NCI-H1417 treated with DMSO at 0.1 percent for 48 hours (cell line): ENCODE measurements at places on chromosomes 6 and 20.

DNA sequence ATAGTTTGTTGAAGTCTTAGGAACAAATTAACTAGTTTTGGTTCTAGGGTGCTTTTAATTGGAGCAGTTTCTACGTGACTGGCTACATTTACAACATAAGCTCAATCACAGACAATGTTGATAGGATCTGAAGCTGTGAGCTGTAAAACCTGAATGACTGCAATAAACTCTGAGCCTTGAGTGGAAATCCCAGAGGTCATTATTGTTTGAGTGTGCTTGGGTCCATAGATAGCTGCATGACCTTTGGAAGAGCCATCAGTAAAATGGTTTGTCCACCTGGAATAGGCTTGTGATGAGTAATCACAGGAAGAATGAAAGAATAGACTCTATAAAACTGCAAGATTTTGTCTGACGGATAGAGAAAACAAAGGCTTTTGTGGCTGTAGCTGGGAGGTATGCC, 26.7 kb downstream of the HLA-DRB1 start:
- DNase-seq, result no peak

DNA sequence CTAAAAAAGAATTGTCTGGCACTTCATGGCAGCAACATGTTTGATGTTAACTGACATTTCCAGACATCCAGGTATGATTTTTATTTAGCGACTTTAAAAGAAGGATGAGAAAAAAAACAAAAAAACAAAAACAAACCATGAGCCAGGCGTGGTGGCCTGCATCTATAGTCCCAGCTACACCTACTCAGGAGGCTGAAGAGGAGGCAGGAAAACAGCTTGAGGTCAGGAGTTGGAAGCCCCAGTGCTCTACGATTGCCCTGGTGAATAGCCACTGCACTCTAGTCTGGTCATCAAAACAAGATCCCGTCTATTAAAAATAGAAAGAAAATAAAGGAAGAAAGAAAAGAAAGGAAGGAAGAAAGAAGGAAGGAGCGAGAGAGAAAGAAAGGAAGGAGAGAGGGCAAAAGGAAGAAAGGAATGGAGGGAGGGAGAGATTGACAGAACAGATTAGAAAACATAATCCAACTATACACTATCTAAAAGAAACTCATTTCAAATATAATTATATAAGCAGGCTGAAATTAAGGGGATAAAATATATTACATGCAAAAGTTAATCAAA, 141.6 kb downstream of the TRIM27 start:
- DNase-seq, result no peak

DNA sequence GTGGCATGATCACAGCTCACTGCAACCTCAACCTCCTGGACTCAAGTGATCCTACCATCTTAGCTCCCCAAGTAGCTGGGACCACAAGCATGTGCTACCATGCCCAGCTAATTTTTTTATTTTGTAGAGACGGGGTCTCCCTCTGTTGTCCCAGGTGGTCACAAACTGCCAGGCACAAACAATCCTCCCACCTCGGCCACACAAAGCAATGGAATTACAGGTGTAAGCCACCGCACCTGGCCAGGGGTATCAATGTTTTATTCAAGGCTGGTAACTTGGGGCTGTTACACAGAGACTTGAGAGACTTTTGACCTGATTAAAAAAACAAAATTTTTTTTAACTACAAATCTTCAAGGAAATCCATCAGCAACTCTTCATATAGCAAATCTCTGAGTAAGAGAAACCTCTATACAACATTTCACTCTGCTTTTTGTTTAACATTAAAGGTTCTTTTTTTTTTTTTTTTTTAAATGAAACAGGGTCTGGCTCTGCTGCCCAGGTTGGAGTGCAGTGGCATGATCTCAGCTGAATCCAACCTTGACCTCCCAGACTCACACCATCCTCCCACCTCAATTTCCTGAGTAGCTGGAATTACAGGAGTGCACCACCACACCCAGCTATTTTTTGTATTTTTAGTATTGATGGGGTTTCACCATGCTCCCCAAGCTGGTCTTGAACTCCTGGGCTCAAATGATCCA, 5.9 kb downstream of the EIF2S2 start:
- no peak for DNase-seq

- DNase-seq, result no peak
Observed at GRCh38 chr6:143063631-143064030, 2.9 kb downstream of the AIG1 start.

DNA sequence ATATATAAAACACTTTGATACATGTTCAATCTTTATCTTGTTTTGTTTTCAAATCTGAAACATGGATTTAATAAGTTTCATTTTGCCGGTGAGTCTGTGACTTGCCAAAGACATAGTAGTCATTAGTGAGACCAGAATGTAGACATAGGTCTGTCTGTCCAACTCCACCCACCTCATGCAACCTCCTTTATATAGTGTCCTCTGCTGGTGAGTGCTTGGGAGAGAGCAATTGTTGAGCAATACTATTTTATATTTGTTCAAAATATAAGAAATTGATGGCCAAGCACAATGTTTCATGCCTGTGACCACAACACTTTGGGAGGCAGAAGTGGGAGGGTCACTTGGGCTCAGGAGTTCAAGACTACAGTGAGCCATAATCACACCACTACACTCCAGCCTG, 10.8 kb upstream of the LY86 start:
- no peak for DNase-seq

GRCh38 chr6:14436592-14437132, 319.1 kb downstream of the CD83 start:
- DNase-seq, result no peak

DNA sequence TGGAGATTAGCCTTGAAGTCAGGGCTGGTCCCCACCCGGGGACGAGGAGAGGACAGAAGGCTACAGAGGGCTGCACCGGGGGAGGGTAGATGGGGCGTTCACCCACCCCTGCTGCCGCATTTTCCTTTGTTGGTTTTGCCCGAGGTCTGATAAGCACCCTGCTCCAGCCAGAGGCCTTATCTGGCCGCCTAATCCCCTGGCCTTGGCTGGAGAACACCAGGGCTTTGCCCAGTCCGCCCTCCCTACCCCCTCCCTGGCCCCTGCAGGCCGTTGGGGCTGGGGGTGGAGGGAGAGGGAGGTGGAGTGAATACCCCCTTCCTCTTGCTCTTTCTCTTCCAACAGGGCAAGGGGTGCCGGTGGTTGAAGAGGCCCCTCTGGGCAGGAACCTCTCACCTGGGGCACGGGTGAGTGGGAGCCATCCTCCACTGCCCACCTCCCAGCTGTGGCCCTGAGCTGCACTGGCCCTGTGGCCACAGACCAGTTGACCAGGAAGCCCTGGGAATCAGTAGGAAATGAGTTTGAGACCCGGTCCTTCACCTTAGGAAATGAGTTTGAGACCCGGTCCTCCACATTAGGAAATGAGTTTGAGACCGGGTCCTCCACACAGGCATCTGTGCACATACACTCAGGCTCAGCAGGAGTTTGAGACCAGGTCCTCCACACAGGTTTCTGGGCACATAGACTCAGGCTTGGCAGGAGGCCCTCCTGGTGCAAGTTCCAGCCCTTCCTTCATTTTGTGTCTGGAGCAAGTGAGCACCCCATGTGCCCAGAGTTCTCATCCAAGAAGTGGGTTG, 12.0 kb upstream of the GATA5 start:
- DNase-seq, result no peak

- DNase-seq, result peak; percentile 36
Observed at GRCh38 chr20:37202267-37202943, 23.1 kb upstream of the MROH8 start.
